ENCODE measurements at places on chromosomes 7 and 10.

GRCh38 chr7:30159698-30160143 is 24.9 kb downstream of the MTURN start:
- no peak for DNase-seq

GRCh38 chr10:131381576-131381975 is 70.1 kb upstream of the TCERG1L start:
- no peak for DNase-seq

- DNase-seq = no peak
These were observed 71.5 kb downstream of the WAPL start for GRCh38 chr10:86449926-86450558.

DNA sequence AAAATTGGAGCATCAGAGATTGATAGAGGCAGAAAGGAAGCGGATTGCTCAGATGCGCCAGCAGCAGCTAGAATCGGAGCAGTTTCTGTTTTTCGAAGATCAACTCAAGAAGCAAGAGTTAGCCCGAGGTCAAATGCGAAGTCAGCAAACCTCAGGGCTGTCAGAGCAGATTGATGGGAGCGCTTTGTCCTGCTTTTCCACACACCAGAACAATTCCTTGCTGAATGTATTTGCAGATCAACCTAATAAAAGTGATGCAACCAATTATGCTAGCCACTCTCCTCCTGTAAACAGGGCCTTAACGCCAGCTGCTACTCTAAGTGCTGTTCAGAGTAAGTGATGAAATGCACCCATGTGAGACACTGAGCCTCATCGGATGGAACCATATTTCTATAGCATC is 33.1 kb downstream of the STAMBPL1 start:
- peak; percentile 19 for DNase-seq

DNA sequence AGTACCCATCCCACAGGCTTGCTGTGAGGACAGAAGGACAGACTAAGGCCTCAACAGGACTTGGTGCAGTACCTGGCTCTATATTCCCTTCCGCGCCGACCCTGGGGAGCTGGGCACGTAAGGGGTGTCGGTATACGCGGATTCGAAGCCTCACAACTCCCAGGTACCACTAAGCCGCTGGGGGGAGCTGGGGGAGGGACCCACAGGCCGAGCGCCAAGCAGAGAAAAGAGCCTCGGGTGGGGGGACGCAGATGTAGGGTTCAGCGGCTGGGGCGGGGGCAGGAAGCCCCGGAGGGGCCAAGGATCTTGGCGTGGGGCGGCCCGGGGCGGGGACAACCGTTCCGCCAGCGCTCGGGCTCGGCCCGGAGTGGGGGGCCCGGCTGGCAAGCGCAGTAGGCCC is 126.4 kb upstream of the ZNF746 start:
- no peak for DNase-seq

DNA sequence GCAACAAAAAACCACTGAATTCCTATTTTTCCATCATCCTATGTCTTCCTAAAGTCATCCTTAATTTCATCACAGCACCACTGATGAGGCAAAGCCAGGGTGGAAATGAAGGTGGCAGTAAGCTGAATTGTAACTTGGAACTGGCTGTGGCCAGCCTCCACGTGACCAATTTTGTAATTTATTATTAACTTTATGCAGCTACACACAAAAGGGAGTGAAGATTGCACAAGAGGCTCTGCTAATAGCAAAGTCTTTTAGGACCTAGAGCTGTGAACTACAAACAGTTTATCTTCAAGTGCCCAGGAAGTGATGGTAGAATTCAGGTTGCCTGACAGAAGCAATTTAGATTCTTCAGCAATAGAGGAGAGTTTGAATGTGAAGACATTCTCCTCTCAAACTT is 176.4 kb downstream of the CCDC71L start:
- DNase-seq = no peak

GRCh38 chr10:84329196-84329611 is 815 bp downstream of the CCSER2 start:
- peak; percentile 1 for DNase-seq

DNA sequence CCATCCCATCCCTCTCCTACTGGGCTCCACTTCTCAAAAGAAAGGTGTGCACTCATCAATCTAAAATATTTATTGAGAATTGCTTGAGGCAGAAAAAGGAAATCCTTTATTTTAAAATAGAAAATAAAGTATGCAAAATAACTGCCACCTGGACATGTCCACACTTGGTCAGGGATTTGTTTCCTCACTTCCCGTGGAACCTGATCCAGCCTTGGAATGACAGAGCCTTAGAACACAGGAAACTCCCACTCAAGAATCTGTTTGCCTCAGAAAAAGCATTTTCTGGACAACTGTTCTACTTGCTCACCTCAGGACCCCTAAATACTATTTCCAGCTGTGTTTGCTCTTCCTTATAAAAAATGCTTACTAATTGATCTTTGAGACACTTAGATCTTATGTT is 29.0 kb downstream of the AKR1C8 start:
- DNase-seq = no peak

GRCh38 chr10:123635745-123636144 is 30.4 kb upstream of the GPR26 start:
- DNase-seq = no peak

DNA sequence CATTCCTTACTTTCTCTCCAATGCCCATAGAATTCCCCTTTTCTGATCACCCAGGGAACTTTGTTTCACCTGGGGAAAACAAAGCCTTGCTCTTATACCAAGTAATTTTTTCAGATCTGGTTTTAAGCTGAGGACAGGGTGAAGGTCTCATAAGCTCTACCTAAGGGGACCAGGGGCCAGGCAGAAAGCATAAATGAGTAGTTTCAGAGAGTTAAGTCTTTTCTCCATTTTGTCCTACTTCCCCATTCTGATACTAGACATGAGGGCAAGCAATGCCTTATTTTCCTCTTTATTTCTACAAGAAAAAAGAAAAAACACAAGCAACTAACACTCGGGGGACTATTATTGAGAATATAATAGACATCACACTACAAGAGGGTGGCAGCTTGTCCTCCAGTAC is 2.9 kb downstream of the AKR1D1 start:
- no peak for DNase-seq

- DNase-seq = no peak
These were observed 27.5 kb downstream of the PDE6C start for GRCh38 chr10:93639791-93640190.

All from NCI-H1436 (cell line).